Cardiac fibroblast (primary cell): ENCODE measurements at places on chromosomes 5 and 9.

- peak; percentile 50 for DNase-seq
These were observed 589.1 kb downstream of the MTRR start for GRCh38 chr5:8458038-8458383.

DNA sequence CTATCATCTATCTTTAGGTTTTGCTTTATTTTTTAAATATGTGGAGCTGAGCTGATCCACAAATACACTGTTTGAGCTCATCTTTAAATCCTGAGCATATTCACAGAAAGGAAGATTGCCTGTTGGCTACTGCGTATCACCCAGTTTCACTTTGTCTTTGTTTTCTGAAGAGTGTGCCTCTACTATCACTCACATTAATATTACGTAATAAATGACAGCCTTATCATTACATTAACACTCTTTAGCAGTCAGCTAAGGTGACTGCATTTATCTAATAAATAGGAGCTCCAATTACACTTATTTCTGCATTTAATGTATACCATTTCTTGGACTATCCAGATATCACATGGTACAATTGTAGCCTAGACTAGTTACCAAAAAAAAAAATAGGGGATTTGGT, 511.7 kb downstream of the NR2F1-AS1 start:
- DNase-seq = no peak

DNA sequence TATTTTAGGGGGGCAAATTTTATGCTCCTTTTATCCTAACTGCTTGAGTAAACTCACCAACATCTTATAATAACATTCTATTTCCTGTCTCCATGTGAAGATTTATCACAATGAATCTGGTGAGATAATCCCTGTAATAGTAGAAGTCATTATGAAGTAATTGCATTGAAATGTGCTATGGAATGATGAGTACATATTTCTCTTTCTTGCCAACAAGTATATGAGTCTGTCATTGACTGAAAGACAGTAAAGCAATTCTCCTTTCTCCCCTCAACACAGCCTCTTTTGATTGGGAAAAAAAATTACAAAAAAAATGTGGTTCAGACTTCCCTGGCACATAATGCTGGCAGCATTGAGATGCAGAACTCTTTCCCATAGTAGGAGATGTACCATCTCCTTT, 459.2 kb upstream of the RGMB start:
- DNase-seq = peak; percentile 34

- no peak for DNase-seq
These were observed 346.9 kb downstream of the ZNF608 start for GRCh38 chr5:124399426-124399961.

GRCh38 chr5:79488775-79489174, 25.2 kb downstream of the HOMER1 start:
- peak; percentile 51 for DNase-seq
